ENCODE measurements at places on chromosomes 5 and 9. TPM values are rescaled to one million over a fixed set of nuclear protein-coding genes. Genes with fewer than 3 reads are reported as not detected.

Gene JAKMIP2
- total RNA-seq: 0.25 TPM

Gene SPINK7
- total RNA-seq: not detected

Gene PCA3
- not detected for total RNA-seq

Gene INSL4
- total RNA-seq: not detected

Gene ZBTB26
- 2.3 TPM for total RNA-seq

Gene NMRK1
- 18.8 TPM for total RNA-seq

Gene ANKRD55
- not detected for total RNA-seq

Gene SAXO1
- 0.51 TPM for total RNA-seq

Gene SPINK1
- not detected for total RNA-seq

Gene NMUR2
- total RNA-seq: 0.16 TPM

Gene LCP2
- total RNA-seq: not detected

Gene FOXD4L5
- not detected for total RNA-seq

Gene IDNK
- total RNA-seq: 0.76 TPM

Gene DMAC1
- 10.4 TPM for total RNA-seq

Gene YIPF5
- total RNA-seq: 57.2 TPM

Gene PCDHGA2
- 1.1 TPM for total RNA-seq

Gene NR5A1
- total RNA-seq: not detected

Gene PCDHB15
- 1.0 TPM for total RNA-seq

Gene BRD3
- 21.0 TPM for total RNA-seq

Gene UGT3A1
- total RNA-seq: 0.38 TPM

Gene CTNND2
- total RNA-seq: under 0.01 TPM

Gene PAIP1
- total RNA-seq: 122 TPM

Gene GABRB2
- total RNA-seq: 0.13 TPM

Gene SYK
- total RNA-seq: 7.5 TPM
